IPS DF 19.7 (cell line): ENCODE measurements at places on chromosomes 4 and X.

DNA sequence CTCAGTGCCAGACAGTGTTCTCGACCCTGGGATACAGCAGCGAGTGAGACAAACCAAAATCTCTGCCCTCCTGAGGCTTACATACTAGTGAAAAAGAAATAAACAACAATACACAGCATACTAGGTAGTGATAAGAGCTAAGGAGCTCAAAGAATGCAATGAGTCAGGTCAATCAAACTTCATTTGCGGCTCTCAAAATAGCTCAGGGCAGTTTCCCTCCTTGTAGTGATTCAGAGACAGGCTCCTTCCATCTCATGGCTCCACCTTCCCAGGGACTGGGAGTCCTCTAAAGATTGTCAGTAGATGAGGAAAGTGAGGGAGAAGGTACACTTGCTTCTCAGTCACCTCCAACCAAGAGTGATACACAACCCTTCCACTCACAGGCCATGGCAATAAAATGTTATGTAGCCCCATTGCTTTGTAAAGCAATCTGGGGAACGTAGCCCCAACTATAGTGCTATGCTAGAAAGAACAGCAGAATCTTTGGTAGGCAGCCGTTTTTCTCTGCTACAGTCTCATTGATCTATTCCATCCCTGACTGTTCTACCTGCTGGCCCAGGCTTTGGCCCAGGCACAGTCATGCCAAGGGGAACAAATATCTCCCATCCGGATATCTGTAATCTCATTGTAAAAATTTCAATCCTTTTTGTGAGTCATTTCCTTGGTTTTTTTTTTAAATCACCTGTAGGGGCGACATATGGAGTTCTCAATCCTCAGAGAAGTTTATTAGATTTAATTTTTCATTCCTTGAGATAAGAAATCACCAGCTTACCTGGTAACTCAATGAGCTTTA is 183.1 kb upstream of the S100G start:
- no peak for DNase-seq

- DNase-seq: no peak
Measured at GRCh38 chr4:55758570-55758969, 61.0 kb upstream of the EXOC1L start.

DNA sequence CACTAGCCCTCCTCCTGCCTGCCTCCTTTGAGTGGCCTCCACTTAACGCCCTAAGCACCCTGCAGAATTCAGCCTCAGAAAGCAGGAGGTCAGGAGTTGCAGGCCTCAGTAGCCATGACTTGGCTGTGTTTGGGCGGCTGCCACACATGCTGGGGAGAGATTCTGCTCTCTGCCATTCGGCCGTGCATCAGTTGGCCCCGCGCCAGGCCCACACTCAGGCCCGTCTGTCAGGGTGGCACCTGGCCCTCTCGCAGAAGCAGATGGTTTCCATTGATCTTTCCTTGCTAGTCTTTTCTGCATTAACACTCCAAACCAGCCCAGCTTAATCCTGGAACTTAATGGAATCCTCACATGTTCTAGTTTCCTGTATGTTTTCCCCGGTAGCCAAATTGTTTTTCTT is 30.7 kb upstream of the ATP6AP2 start:
- DNase-seq: no peak

- no peak for DNase-seq
Measured at GRCh38 chr4:156113138-156113765, 159.6 kb upstream of the CTSO start.

GRCh38 chr4:37601531-37601930 is 84.6 kb downstream of the RELL1 start:
- DNase-seq: no peak

GRCh38 chr4:180657881-180658280 is 1585.3 kb upstream of the TENM3 start:
- no peak for DNase-seq
